RCC 7860 (cell line): ENCODE measurements at places on chromosomes 1 and 21.

- no peak for DNase-seq
These were observed 131.2 kb downstream of the PLXNA2 start for GRCh38 chr1:208113011-208113410.

GRCh38 chr1:54355931-54356679 lies 50.1 kb downstream of the SSBP3 start:
- DNase-seq = no peak

GRCh38 chr1:169318536-169319244 lies 48.9 kb downstream of the NME7 start:
- no peak for DNase-seq

GRCh38 chr1:171919891-171920887 lies 78.9 kb downstream of the DNM3 start:
- no peak for DNase-seq

DNA sequence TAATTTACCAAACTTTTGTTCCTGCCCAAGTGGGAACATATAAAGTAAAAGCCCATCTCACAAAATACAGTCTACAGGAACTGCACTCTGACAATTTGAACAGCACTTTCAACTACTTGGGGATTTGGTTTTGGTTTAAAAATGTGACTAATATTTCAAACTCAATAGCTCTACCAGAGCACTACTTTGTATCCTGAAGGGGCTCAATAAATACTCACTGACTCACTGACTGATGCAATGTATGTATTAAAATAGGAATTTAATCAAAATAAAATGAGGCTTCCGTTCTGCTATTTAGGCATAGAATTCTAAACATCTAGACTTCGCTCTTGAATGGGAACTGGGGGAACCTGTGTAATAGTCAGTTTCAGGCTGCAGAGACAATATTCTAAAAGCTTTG lies 21.9 kb downstream of the EFCAB14 start:
- DNase-seq = no peak

GRCh38 chr21:34131586-34131985 lies 58.2 kb downstream of the MRPS6 start:
- no peak for DNase-seq

- DNase-seq = no peak
These were observed 1.1 kb downstream of the TAS1R3 start for GRCh38 chr1:1332031-1332755.

DNA sequence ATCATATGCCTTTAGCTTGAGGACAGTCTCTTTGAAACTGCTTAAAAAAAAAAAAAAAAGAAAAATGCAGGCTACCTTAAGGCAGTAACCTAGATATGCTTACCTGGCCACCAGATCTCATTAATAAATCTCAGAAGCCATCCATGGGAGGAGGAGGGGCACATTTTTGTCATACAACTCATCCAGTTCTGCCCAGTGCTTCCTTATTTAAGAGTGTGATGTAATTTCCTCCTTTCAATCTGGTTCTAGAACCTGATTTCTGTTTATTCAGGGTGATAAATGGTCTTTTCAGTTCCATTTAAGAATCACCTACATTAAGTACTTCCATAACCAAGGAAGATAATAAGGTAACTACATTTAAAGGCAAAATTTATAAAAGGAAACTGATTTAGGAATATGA lies 6.1 kb downstream of the ERRFI1 start:
- peak; percentile 85 for DNase-seq

- DNase-seq = no peak
These were observed 77.8 kb downstream of the TNR start for GRCh38 chr1:175665616-175666015.

DNA sequence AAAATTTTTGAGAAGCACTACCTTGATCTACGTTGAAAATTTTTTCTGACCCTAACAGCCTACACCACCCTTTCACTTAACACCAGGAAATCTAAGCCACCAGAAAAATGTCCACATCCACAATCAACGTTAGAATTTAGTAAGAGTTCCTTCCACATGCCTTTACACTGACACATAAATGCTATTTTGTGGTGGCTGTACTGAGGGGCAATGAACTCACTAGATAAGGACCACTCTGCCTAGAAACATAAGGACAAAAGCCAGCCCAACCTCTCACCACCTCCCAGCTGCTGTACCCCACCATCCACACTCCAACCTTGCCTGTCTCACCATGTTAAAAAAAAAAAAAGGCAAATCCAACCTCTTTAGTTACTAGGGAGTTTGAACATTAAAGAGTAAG lies 29.8 kb downstream of the PARP1 start:
- DNase-seq = no peak
